ENCODE measurements at places on chromosomes 7 and 10. TPM values are rescaled to one million over a fixed set of nuclear protein-coding genes. Genes with fewer than 3 reads are reported as not detected.

DNA sequence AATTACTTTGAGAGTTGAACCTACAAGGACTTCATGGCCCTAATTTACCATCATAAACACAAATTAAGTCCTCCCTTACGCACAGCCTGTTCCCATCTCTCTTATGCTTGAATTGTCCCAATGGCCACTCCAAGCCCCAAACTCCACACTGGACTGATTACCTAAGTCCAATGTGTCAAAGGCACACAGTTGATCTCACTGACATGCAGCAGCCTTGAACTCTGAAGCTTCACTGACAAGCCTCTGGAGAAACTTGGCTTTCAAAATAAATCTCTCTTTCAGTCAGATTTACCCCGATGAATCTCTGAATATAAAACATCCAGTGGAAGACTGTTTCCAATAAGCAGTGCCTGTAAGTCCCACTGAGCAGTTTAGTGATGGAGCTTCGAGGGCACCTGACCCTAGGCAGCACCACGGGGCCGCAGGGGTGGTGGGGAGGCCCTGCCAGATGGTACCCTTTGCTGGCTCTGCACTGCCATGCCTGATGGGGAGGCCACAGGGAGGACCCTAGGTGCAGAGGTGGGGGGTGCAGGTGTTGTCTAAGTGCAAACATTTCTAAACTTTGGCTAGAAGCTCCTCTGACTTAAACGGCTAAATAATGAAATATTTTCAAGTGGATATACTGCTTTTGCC is 3.3 kb upstream of the MAT1A start:
- DNase-seq, result no peak

- no peak for DNase-seq
Measured at GRCh38 chr10:4839353-4839752, 13.3 kb downstream of the AKR1E2 start.

Gene HOGA1
- 28.1 TPM for polyA plus RNA-seq

GRCh38 chr7:21028599-21028998 is 241.9 kb upstream of the SP8 start:
- no peak for DNase-seq

Gene WNT8B
- 0.63 TPM for polyA plus RNA-seq

Gene TDRD1
- polyA plus RNA-seq, result 0.07 TPM

Gene KCNMA1
- 4.5 TPM for polyA plus RNA-seq

Gene SCIN
- 136 TPM for polyA plus RNA-seq

All from left renal pelvis (tissue), 4 donors.